Fibroblast of upper back skin (primary cell): ENCODE measurements at places on chromosomes 13 and 19.
A peak's percentile ranks its signal among the peaks of the same experiment; 100 is the strongest.

DNA sequence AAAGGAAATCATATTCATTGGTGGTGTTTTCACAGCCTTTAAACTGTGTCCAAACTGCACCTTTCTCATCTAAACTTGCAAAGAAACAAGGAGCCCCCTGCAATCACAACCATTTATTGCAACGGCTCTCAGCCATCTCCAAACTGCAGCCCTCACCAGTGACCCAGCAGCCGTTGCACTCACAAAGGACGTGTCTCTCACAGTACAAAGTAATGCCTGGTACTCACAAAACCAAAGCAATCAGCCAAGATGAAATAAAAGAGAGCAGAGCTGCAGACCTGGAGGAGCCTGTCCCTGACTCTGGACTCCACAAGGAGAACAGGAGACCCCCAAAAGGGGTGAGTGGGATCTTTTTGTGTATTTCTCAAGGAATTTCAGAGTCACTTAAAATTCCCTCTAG lies 20.2 kb upstream of the CEACAM21 start:
- no peak for DNase-seq

- no peak for DNase-seq
These were observed 19.8 kb downstream of the CAB39L start for GRCh38 chr13:49424011-49424560.

GRCh38 chr19:36060430-36060829 lies 5.7 kb downstream of the WDR62 start:
- DNase-seq, result peak; percentile 54

GRCh38 chr19:5001615-5002014 lies 32.7 kb downstream of the KDM4B start:
- peak; percentile 80 for DNase-seq

GRCh38 chr19:13930402-13930801 lies 7.8 kb downstream of the PODNL1 start:
- no peak for DNase-seq

DNA sequence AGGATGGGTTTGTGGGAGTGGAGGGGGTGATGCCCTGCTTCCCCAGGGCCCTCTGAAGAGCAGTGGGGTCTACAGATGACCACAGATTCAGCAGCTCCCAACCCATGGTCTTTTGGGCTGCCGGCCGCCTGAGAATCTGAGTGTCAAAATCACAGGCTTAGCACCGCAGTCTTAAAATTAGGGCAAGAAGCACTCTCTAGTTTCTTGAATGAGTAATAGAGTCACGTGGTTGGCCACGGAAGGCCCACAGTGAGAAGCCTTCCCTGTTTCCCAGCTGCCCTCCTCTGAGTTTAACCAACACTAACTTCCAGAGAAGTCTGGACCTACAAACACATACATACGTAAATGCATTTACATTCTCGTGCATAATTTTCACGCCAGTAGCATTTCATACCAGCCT lies 5.2 kb downstream of the PRMT1 start:
- no peak for DNase-seq

DNA sequence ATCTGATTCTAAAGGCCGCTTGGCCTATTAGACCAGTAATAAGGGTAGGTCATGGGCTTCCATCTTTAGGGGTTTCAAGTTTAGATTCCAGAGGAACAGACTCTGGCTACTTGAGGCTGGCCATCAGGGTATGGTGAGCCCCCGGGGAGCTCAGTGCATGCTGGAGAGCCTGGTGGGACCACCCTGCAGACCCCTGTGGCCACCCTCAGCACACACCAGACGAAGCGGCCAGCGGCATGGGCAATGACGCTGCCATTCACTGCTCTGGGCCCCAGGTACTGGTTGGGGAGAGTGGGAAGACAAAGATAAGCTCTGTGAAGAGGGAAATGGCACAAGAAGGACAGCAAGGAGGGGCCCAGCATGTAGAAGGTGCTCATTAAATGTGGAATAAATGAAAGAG lies 98.8 kb upstream of the SLC15A1 start:
- DNase-seq, result no peak

DNA sequence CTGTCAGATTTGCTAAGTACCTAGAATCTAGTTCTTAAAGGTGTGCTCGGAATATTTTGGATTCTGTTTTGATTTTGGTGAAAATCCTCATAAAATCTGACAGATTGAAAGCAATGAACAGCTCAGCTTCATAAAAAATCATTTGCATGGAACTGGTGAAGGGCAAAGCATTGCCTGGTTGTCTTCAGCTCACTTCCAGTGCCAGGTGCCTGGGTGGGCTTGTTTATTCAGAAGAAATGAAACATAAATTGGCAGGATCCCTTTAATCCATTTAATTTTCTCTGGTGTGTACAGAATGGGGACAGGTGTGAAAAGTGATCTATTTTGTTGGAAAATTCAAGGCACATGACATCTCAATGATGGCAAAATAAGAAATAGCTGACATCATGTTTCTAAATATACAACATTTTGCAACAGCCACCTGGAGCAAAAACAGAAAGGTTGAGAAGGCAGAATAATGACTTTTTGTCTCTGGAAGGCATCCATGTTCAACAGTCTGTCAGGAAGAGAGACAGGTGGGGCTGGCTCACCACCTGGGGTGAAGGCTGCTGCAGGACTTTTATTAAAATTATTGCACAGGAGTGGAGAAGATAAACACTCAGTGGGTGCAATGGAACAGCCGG lies 52.2 kb downstream of the RFC3 start:
- no peak for DNase-seq

DNA sequence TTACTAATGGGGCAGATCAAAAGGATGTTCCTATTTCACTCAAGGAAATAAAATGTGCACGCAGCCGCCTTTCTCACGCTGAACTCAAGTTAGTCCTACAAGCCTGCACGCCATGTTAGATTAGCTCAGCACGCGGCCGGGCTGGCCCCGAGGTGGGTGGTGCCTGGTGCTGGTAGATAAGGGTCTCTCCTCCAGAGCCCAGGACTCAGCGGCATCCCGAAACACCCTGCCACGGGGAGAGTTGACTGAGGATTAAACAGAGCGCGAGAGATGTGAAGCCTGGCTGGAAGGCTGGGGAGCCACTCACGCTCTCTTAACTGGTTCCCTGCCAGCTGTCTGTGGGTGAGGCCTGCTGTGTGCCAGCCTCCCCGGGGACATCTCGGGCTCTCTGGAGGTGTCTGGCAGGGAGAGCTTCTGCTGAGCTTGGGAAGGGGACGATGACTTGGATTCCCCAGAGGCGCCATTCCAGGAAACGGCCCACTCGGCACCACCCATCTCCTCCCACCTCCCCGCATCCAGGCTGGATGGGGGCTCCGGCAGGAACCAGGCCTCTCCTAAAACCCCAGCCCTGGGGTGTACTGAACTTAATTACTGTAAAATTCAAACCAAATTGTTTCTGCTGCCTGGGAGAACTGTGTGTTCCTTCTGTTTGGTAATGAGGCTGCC lies 122.2 kb downstream of the KDM4B start:
- peak; percentile 63 for DNase-seq

- DNase-seq, result no peak
These were observed 3.4 kb upstream of the N4BP2L1 start for GRCh38 chr13:32431361-32431760.

DNA sequence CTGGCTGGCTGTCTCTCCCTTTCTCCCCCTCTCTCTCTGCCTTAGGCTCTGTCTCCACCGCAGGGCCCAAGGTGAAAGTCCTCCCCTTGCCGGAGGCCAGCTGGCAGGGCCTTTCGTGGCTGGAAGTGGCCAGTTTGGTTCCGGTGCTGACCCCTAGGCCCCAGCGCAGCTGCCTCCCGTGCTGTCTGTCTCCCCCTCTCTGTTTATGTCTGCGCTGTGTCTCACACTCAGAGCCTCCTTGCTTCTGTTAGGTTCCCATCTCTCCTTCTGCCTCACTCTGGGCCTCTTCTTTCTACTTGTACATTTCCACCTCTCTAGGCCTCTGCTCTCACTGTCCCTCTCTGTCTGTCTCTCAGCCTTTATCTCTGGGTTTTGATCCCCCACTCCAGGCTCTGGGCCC lies 13.1 kb downstream of the CCDC97 start:
- peak; percentile 63 for DNase-seq

DNA sequence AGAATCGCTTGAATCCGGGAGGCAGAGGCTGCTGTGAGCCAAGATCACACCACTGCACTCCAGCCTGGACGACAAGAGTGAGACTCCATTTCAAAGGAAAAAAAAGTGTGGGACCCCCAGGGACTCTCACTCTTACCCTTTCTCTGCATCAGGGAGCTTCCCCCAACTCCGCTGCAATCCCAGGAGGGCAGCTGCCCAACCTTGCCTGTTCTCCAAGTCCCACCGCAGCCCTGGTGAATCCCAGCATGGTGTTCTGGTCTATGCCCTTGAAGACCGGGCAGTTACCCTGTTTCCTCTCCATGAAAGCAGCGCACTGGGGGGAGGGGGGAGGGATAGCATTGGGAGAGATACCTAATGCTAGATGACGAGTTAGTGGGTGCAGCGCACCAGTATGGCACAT lies 35.7 kb upstream of the DPRX start:
- no peak for DNase-seq

DNA sequence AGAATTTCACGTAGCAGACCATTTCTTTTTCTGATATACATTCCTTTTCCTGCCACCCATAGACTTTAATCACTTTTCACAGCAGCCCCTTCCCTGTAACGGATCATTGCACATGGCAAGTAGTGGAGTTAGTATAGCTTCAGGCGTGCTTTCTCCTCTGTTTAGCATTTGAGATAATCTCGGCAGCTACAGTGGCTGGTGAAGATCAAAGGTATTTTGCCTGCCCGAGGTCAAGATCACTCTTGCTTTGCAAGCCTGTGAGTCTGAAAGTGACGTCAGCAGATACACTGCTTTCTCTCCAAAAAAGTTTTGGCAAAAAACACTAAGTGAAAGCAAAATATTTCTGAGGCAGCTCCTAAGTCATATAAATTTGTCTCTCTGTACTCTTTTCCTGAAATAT lies 260.0 kb downstream of the NDFIP2 start:
- DNase-seq, result peak; percentile 50

GRCh38 chr13:73018336-73018735 lies 40.5 kb upstream of the KLF5 start:
- DNase-seq, result peak; percentile 45

DNA sequence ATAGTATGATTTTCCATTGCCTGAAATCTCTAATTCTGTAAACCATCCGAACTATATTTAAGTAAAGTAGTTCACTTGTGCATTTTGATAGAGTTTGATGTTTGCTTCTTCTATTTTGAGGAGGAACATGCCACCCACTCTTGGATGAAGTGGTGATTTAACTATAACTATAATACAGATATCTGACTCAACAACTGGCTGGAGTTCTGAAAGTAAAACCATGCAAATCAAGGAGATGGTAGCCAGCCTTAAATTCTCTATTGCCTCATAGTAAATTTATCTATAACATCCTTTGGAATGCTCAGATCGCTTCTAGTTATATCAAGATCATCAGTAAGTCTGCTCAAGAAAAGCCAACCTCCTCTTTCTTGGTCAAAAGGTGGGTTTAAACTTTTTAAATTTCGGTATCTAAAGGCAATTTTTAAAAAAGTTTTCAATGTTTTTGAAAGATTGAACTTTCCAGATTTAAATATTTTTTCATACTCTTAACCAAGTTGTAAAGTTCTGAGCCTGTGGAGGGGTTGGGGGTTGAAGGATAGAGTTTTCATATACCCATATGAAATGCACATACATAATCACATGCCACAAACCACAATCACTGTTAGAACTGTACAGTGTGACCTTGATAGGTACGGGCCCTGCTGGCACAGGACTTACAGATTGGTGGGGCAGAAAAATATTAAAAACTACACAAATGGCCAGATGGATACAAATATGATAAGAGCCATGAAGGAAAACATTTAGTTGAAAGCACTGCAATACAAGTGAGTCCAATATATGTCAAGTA lies 90.5 kb upstream of the RFC3 start:
- no peak for DNase-seq

GRCh38 chr19:664913-665443 lies 2.0 kb upstream of the RNF126 start:
- DNase-seq, result peak; percentile 76

DNA sequence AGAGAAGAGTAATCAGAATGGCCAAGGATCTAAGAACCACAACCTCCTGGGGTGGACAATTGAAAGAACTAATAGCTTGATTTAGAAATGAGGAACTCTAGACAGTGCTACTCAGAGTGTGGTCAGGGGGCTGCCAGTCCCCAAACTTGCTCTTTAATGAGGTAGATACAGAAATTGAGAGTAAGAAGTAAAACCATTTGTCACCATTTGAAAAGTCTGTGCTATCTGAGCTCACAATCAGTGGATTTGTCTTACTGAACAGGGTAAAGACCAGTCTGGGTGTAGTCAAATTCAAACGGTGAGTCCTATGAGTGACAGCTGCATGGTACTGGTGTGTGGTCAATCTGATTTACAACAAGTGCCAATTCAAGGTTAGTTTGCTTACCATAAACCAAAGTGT lies 118.9 kb downstream of the KL start:
- no peak for DNase-seq

DNA sequence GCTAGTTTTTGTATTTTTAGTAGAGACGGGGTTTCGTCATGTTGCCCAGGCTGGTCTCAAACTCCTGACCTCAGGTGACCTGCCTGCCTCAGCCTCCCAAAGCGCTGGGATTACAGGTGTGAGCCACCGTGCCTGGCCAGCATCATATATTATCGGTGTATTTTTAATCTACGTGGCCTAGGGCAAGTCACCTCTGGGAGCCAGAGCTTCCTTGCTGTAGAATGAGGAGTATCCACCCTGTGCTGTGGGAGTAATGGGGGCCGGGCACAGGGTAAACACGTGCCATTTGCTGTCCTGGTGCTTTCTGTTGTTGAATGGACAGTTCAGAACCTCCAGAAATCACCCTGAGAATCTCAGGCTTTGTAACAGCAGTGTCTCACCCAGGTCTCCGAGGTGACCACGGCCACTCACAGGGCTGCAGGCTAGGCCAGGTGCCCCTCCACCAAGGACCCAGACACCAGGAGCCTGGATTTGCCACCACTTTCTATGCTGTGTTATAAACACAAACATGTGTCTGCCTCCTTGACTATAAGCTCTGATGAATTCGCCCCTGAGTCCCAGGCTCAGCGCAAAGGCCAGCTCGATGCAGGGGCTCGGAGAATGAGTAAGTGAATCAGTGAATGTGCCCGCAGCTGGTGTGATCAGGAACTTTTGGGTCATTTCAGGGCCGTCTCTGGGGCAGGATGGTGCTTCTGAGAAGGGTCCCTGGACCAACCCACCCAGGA lies 22.7 kb downstream of the POP4 start:
- DNase-seq, result no peak

GRCh38 chr19:17797424-17798201 lies 2.7 kb downstream of the B3GNT3 start:
- DNase-seq, result no peak

- DNase-seq, result no peak
These were observed 15.2 kb upstream of the EFNB2 start for GRCh38 chr13:106550570-106551135.

DNA sequence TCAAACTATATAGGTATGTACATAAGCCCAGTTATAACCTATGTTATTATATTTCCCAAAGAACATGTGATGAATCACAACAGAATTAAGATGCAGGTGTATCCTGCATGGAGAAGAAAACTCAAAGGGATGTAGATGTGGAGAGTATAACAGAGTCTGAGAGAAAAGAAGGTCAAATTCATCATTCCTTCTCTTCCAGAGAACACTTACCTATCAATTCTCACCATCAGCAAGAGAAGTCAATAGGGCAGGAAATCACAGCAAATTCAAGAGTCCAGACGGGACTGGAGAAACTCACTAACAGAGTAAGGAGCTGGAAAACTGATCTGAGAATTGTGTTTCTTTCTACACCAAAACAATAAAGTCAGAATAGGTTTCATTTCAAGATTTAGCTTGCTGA lies 28.4 kb downstream of the DIAPH3 start:
- no peak for DNase-seq

- DNase-seq, result peak; percentile 80
These were observed 100.0 kb downstream of the GADD45B start for GRCh38 chr19:2575734-2576481.

GRCh38 chr13:23609414-23609760 lies 39.2 kb downstream of the TNFRSF19 start:
- DNase-seq, result peak; percentile 61

- peak; percentile 58 for DNase-seq
These were observed 6.0 kb downstream of the SPRED3 start for GRCh38 chr19:38394488-38394887.
